Stimulated activated CD4-positive, alpha-beta T cell treated with anti-CD3 and anti-CD28 coated beads, Interleukin-4, amount 100 ng/mL, for 1 hour (primary cell): ENCODE measurements at places on chromosomes 2 and 18.

- DNase-seq, result no peak
Measured at GRCh38 chr2:159185401-159186130, 100.9 kb downstream of the WDSUB1 start.

DNA sequence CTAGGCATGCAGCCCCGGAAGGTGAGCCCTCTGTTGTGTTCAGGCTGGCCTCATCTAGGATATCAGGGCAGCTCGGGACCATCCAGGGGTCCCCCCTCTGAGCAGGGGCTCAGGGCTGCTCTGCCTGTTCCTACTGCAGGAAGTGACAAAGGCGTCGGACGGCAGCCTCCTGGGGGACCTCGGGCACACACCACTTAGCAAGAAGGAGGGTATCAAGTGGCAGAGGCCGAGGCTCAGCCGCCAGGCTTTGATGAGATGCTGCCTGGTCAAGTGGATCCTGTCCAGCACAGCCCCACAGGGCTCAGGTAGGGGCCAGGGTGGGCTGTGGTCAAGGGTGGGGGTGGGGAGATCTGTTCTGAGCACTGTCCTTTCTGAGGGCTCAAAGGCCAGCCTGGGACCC, 13.1 kb downstream of the KCNIP3 start:
- no peak for DNase-seq

- no peak for DNase-seq
Measured at GRCh38 chr18:79816981-79817606, 19.4 kb downstream of the KCNG2 start.

DNA sequence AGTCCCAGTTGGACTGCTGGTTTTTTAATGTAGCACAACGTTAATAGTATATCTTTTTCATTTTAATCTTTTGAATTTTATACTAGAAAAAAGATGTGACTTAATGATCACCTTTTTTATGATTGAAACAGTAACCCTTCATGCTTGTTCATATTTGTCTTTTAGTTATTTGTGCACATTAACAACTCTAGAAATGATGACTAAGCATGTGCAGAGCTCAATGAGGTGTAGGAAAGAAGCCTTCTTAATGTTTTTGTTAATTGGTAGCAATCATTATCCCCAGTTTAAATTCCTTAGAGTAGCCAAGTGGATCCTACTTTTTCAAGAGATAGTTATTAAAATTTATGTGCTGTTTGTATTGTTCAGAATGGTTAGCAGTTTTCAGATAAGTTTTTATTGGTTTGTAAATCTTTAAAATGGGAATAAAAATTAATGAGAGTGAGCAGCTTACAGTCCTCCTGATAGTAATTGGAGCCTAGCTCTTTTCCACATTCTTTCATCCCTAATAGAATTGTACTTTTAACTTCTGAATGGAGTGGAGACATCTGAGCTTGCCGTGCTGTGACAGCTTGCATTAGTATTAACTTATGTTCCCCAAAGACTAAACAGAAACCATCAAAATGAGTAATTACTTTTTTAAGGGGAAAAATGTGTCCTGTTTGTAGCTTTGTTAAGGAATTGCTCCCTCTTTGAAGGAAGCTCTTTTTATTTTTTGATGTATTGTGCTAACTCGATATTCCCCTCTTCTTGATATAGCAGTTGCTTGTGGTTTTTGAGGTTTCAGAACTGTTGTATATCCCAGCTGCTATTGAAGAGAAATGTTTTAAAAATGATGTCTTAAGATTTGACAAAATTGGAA, 17.3 kb downstream of the PIK3C3 start:
- DNase-seq, result no peak

- no peak for DNase-seq
Measured at GRCh38 chr2:159013103-159013502, 44.7 kb downstream of the TANC1 start.

GRCh38 chr2:182924306-182924705, 57.9 kb upstream of the FRZB start:
- no peak for DNase-seq

DNA sequence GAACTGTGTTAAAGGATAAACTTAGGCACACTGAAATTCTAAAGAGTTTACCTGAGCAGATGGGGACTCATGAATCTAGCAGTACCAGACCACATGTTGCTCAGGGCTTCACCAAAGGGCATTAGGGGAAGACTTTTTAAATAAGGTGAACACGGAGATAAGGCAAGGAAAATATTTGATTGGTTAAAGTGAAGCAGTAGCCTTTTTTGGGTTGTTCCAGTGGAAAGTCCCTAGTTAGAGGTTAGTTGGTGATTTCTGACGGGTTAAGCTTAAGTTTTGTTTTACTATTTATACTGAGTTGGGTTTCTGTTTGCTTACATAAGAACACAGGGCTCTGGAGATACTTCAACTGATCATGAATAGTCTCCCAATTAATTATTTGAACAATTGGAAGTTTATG, 722.5 kb downstream of the SOCS6 start:
- no peak for DNase-seq

DNA sequence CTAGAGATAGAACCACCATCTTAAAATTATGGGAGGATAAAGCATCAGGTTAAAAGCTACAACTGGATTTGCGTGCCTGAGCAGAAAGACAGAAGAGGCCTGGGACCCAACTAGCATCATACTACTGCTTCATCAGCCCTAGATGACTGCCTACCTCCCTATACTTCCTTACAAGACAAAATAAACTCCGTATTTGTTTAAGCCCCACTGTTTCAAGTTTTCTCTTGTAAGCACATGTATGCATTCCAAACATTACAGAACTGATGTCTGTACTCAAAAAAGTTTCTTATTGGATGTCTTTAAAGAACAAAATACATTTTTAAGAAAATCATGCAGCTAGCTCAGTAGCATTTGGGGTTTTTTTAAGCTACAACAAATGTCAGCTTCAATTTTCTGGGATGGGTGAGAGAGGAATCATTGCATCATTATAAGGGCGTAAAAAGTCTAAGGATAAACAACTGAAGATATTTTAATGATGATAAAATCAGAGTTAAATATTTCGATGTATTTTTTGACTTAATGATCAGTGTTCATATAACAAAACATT, 213.1 kb downstream of the EXOC6B start:
- DNase-seq, result no peak

GRCh38 chr18:3898861-3899613, 449.1 kb downstream of the TGIF1 start:
- no peak for DNase-seq
